ENCODE measurements at places on chromosomes 6 and 20.

GRCh38 chr20:44805335-44805978 is 4.9 kb downstream of the RIMS4 start:
- DNase-seq = no peak

DNA sequence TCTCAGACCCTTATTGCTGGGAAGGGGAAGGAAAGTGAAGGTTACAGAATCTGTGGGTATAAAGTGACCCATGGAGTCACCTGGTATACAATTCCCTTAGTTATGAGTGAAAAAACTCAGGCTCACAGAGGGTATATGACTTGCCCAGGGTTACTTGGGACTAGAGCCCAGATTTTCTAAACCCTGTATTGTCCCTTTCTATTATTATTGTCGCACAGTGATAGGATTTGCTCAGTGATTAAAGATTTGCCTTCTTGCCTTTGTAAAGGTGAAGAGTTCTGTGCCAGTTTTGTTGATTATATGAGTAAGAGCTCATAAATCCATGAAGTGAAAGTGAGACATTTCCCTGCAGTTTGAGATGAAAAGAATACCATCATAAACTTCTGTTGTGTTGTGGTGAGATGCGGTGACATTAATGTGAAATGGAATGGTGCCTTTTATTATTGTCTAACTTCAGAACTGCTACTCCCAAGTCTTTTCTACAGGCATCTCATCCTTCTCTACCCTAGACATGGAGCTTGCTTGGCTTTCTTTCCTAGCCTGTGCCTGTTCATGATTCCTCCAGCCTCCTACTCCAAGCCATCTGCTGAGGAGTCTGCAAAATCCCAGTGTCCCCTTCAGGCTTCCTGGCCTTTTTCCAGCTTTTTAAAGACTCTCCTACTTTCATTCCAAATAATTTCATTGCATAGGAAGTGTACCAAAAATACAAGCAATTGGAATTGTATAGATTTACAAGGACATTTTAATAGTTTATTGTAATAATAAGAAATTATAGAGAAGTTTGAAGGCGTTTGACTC is 33.5 kb upstream of the ADIG start:
- no peak for DNase-seq

GRCh38 chr6:133067960-133068359 is 173.2 kb upstream of the EYA4 start:
- no peak for DNase-seq

GRCh38 chr20:53568351-53568750 is 25.3 kb downstream of the ZNF217 start:
- DNase-seq = no peak

DNA sequence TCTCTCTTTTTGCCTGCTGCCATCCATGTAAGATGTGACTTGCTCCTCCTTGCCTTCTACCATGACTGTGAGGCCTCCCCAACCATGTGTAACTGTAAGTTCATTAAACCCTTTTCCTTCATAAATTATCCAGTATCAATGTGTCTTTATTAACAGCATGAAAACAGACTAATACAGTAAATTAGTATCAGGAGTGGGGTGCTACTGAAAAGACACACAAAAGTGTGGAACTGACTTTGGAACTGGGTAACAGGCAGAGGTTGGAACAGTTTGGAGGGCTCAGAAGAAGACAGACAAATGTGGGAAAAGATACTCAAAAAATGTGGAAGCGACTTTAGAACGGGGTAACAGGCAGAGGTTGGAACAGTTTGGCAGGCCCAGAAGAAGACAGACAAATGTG is 189.4 kb downstream of the HTR1B start:
- no peak for DNase-seq

- peak; percentile 58 for DNase-seq
These were observed 1.6 kb upstream of the DBNDD2 start for GRCh38 chr20:45406260-45407066.

- peak; percentile 27 for DNase-seq
These were observed 60.1 kb downstream of the PHACTR3 start for GRCh38 chr20:59664421-59664941.

- no peak for DNase-seq
These were observed 113.6 kb upstream of the SLC22A16 start for GRCh38 chr6:110589865-110590513.

DNA sequence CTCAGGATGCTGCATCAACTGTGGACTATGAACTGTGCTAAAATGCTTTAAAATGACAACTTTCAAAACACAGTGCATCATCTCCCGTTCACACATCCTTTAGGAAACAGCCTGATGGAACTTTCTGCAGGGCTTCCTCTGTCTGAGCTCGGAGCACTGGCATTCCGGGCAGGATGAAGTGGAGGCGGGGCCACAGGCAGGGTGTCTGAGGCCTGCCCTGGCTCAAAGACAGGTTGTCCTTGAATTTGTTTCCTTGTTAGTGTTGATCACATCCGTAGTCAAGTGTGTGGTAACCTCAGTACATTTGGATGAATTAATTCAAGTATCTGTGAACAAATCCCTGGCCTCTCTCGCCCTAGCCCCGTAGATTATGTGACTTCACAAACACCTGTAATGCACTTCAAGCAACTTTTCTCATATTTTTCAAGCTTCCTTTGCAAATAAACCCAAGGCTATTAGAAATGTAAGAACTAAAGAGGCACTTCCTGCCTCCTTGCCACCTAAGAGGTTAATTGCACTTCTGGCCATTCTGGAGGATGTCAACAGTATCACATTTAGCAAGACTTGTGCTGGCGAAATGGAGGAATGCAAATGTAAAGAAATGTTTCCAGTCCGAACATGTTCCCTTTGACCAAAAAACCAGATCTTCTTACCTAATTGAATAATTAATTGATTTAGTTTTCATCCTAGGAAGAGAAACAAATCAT is 3.1 kb downstream of the CD93 start:
- no peak for DNase-seq

- DNase-seq = no peak
These were observed 341.4 kb downstream of the BMP2 start for GRCh38 chr20:7108929-7109328.

- DNase-seq = no peak
These were observed 39.6 kb upstream of the GFOD1 start for GRCh38 chr6:13526727-13527670.

GRCh38 chr6:128598571-128598970 is 78.2 kb upstream of the PTPRK start:
- DNase-seq = no peak

- DNase-seq = no peak
These were observed 20.1 kb downstream of the RIPOR2 start for GRCh38 chr6:24915641-24916040.

DNA sequence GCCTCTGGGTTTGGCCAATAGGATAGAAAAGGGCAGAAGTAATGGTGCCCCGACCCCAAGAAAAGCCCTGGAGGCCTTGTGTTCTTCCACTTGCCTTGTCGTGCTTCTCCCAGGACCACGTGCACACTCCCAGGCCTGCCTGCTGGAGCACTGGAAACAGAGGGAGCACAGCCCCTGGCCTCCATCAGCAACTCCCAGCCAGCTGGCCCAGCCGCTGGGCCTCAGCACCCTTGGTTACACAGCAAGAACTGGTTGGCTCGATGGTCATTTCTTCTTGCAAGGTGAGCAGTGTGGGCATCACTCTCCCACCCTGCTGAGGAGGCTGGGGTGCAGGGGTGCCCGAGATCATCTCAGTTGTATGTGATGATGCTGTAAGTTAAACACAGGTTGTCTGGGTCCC is 69.2 kb upstream of the CST7 start:
- no peak for DNase-seq

GRCh38 chr20:17992224-17992637 is 23.4 kb downstream of the MGME1 start:
- DNase-seq = no peak

- DNase-seq = no peak
These were observed 191.6 kb upstream of the MOCS1 start for GRCh38 chr6:40125680-40126394.

DNA sequence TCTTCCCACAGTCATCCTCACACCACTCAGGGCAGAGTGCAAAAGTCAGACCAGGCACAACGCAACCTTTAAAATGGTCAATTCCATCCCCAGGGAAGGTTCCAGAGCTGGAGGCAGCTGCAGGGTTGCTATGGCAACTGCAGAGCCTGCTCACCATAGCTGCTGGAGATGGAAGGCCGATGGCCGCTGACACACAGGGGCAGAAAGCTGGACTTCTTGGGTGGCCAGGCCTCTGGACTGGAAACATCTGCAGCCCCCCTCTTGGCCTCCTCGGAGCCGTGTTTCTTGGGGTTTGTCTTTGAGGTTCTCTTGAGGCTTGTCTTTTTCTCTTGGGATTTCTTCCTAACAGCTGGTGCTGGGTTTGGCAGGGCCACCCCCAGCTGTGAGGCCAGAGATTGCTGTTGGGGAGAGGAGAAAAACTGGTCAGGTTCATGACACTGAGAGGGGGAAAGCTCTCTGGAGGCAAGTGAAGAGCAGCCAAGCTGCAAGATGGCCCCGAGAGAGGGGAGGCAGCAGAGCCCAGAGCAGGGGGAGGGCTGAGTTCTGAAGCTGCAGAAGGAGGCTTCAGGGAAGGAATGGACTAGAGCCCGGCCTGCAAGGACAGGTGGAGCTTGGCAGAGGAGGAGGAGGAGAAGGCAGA is 10.2 kb downstream of the BNIP5 start:
- DNase-seq = no peak

DNA sequence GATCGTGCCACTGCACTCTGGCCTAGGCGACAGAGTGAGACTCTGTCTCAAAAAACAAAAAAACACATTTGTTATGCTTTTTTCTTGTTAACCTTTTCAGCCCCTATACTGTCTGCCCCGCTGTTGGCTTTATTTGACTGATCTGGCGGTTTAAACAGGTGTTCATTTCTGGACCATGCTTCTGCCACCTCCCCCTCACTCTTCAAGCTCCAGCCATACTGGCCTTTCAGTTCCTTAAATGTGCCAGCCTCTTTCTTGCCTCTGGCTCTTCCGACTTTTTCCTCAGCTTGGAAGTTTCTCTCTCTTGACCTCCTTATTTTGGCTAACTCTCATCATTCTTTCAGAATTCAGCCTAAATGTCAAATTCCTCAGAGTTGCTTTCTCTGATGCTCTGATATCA is 35.2 kb upstream of the TXLNB start:
- no peak for DNase-seq

DNA sequence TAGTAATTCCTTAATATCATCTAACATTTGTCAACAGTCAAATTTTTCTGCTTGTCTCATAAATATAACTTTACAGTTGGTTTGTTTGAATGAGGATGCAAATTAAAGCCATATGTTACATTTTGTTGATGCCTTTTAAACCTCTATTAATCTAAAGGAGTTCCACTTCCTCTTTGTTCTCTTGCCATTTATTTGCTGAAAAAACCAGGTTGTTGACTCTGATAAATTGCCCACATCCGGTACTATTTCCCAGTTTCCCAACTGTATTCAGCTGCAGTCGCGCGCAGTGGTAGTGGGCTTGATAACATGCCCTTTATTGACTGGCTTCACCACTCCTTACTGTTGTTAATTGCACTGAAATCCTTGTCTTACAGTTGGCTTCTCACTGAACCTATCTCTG is 32.8 kb upstream of the SIRPB2 start:
- no peak for DNase-seq

GRCh38 chr6:161094955-161095354 is 103.4 kb downstream of the MAP3K4 start:
- no peak for DNase-seq

DNA sequence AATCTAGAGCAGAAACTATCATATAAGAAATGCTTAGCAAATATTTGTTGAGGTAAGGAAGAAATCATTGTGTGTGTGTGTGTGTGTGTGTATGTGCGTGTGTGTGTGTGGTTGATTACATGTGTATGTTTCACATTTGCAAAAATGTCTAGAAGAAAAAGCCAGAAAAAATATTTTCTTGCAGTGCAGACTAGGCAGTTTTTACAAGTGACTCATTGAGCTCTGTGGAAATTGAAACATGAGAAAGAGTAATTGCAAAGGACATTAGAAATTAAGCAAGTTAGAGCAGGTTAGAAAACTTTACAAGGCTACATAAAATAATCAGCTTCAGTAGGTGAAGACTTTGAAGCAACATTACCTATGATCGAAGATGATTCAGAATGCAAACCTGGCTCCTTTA is 669.0 kb upstream of the EYS start:
- DNase-seq = no peak
